PC-9 (cell line): ENCODE measurements at places on chromosomes 3 and 15. TPM values are rescaled to one million over a fixed set of nuclear protein-coding genes. Genes with fewer than 3 reads are reported as not detected.

GRCh38 chr15:31328428-31328968, 1.9 kb downstream of the KLF13 start:
- DNase-seq = no peak

GRCh38 chr3:155185631-155186071, 105.5 kb downstream of the MME start:
- no peak for DNase-seq

GOLGA8G gene
- not detected in 2 replicates for total RNA-seq

DNA sequence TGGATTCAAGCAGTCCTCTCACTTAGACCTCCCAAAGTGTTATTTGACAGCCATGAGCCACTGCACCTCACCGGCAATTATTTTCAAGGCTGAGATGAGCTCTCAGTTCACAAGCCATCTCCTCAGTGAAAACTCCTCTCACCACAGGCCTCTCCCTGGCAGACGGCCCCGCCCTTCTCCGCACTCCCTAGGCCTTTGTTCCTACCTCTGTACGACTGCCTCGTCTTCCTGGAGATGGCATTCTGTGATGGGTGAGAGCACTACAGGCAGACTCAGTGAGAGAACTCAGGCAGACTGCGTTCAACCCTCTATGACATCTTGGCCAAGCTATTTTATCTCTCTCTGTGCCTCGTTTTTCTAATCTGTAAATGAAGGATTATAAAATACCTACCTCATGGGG, 67.0 kb upstream of the TPM1 start:
- DNase-seq = no peak
